Hepatocyte (in vitro differentiated cells): ENCODE measurements at places on chromosomes 4 and X. TPM values are rescaled to one million over a fixed set of nuclear protein-coding genes. Genes with fewer than 3 reads are reported as not detected.

The PIGA gene
- 13.6 and 23.0 TPM in 2 replicates for total RNA-seq

The NXF2 gene
- total RNA-seq, result not detected in 2 replicates

The AKAP4 gene
- total RNA-seq, result 0.23 TPM in 1 of 2 replicates, not detected in the other

- no peaks in the 10 kb centered on the region for H3K36me3 ChIP-seq
- H3K27me3 ChIP-seq, result no peaks in the 10 kb centered on the region
- no peak overlapping the region for H3K4me3 ChIP-seq
- DNase-seq, result no peak
Measured at GRCh38 chr4:53986062-53986461, 78.3 kb downstream of the CHIC2 start.

GRCh38 chr4:68520985-68521384, 55.1 kb downstream of the UGT2B17 start:
- DNase-seq, result no peak
- H3K27me3 ChIP-seq, result no peaks in the 10 kb centered on the region
- no peak overlapping the region for H3K4me3 ChIP-seq
- H3K27ac ChIP-seq, result no peak overlapping the region
- no peaks in the 10 kb centered on the region for H3K4me1 ChIP-seq

DNA sequence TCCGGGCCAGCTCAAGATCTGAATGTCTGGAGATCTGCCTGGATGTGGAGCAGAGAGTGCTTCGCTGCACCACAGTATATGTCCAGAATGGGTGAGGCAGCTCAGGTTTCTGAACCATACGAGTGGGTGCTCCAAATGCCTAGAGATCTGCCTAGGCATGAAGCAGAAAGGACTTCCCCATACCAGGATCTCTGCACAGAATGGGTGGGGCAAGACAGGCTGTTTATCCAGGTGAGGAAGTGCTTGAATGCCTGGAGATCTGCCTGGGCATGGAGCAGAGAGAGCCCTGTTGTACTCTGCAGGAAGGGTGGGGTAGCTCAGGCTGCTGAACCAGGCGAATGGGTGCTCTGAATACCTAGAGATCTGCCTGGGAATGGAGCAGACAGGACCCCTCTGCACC, 45.4 kb upstream of the MAGEC2 start:
- DNase-seq, result no peak
- H3K27ac ChIP-seq, result no peak overlapping the region
- no peaks in the 10 kb centered on the region for H3K36me3 ChIP-seq
- no peak overlapping the region for H3K4me3 ChIP-seq
- no peaks in the 10 kb centered on the region for H3K27me3 ChIP-seq

DNA sequence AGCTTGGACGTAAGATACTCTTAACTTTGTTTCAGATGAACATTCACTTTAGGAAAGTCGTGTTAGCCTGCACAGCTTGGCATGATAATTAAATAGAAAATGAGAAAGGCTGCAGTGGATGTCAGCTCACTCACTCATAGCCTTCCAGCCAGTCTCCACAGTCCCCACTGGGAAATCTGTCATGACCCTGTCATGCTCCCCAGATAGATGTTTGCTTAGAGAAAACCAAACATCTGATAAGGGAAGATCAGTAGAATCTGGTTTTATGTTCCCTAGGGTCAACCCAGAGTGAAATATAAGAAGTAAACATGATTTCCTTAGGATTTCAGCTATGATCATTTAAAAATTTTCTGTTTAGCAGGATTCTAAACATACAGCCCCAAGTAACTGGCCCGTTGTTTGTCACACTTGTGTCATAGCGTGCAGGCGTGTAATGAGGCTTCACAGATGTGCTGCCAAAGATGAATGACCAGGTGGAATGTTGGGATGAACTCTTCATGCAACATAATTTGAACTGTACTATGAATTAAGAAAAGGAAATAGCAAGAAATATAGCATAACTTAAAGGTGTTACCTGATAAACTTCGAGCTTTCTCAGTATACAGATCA, 180.1 kb downstream of the BANK1 start:
- no peaks in the 10 kb centered on the region for H3K27me3 ChIP-seq
- DNase-seq, result no peak
- H3K4me3 ChIP-seq, result no peak overlapping the region
- no peaks in the 10 kb centered on the region for H3K36me3 ChIP-seq

GRCh38 chrX:112967341-112967740, 126.7 kb upstream of the AMOT start:
- DNase-seq, result no peak
- peak overlapping the region; percentile 42 for H3K27ac ChIP-seq
- no peaks in the 10 kb centered on the region for H3K36me3 ChIP-seq
- peaks cover 15% of the 10 kb centered on the region for H3K4me1 ChIP-seq
- H3K4me3 ChIP-seq, result no peak overlapping the region
- no peaks in the 10 kb centered on the region for H3K27me3 ChIP-seq
